ENCODE measurements at places on chromosomes 7 and 10.

DNA sequence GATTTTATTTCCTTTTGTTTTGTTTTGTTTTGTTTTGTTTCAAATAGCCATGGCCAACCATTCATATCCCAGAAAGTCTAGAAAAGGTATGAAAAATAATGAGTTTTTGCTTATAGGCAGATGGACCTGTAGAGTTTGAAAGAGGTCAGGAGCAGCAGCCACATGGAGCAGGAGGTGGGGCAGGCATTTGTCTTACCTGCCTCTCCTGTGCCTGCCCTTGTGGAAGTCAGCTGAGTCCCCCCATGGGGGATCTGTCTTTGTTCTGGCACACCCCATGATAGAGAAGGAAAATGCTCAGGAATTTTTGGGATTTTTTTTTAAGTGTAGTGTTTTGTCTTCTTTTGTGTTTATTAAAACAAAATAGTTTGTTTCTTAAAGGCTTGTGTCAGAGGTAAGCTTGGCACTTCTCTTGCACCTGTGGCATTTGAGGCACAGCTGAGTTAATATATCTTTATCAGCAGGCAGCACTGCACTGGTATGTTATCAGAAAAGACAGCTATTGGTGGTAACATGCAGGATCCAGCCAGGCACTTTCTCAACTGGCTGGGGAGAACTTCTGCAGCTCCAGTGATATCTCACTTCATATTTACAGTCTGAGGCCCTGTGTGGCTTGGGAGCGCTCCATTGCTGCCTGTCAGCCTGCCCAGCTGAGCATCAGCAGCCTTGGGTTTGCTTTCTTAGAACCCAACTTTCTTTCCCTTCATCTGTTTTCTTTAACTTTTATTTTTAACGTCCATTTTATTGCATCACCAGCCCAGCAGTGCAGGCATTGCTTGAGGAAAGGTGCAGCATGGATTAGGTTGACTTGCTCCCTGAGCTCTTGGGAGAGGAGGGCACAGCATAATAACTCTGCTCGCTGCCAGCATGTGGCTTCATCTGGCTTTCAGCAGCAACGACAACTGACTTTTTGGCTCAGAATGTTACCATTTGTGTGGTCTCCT lies 44.4 kb downstream of the LRRC4 start:
- DNase-seq: no peak

GRCh38 chr7:17846935-17847334 lies 93.4 kb downstream of the SNX13 start:
- no peak for DNase-seq

- no peak for DNase-seq
These were observed 59.6 kb upstream of the TRIL start for GRCh38 chr7:29017713-29018112.

DNA sequence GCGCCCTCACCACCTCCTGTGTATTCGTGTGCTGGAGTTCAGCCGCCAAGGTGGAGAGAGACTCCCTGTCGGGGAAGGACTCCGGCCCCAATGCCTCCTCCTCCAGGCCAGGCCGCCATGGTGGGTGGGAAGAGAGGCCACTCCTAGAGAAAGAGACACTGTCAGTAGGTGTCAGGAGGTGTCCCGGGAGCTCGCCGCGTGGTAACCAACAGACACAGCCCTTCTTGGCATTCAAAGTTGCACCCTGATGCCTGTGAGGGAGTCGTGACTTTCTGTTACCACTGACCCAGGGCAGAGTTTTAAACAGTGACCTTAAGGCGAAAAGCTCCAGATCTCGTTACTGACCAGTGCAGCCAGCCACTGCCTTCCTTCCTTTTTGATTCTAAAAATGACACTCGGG lies 155.2 kb downstream of the CUX1 start:
- DNase-seq: no peak

DNA sequence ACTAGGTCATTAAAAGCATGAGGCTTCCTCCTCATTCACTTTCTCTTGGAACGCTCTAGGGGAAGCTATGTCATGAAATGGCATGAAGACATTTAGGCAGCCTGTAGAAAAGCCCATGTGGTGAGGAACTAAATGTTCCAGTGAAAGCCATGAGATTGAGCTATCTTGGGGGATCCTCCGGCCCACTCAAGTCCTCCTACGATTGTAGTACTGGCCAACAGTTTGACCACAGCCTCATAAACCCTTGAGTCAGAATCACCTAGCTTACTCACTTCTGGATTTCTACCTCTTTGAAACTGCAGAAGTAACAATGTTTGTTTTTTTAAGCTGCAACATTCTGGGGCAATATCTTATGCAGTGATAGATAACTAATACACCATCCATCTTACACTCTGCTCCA lies 605.1 kb downstream of the SORCS1 start:
- DNase-seq: no peak

DNA sequence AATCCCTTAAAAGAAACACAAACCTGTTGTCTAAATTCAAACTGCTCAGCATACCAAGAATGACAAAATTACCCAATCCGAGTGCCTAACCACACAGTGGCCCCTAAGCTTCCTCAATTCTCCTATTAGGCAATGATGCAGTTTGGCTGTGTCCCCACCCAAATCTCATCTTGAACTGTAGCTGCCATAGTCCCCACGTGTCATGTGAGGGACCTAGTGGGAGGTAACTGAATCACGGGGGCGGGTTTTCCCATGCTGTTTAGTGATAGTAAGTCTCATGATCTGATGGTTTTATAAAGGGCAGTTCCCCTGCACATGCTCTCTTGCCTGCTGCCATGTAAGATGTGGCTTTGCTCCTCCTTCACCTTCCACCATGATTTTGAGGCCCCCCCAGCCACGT lies 21.9 kb downstream of the PSAP start:
- DNase-seq: no peak

GRCh38 chr7:69762821-69763352 lies 164.6 kb downstream of the AUTS2 start:
- DNase-seq: no peak

DNA sequence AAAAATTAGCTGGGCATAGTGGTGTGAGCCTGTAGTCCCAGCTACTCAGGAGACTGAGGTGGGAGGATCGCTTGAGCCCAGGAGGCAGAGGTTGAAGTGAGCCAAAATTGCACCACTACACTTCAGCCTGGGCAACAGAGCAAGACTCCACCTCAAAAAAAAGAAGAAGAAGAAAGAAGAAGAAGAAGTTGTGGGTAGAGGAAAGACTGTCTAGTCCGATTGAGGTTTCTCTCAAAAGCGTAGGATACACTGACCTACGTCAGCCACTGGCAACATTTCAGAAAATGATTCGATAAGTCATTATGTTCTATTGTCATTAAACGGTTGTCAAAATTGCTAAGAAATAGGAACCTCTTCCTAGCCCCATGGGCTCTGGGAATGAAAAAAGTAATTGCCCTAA lies 22.3 kb upstream of the RHBDD2 start:
- no peak for DNase-seq

DNA sequence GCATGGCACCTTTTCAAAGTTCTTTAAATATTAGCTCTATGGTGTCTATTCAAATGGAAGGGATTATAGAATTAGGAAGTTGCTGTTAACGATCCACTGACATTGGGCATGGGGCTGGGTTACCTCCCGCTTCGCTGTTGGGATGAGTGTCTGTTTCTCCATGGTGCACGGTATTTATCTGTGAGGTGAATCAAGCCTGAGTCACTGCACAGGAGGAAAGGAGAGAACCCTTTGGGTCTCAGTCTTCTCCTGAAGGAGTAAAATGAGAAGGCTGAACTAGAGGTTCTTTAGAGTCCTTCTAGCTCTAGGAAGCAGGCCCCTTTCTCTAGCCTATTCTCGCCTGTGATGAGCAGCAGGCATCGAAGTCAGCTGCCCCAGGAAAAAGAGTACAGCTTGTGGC lies 7.3 kb downstream of the JCAD start:
- DNase-seq: no peak
